ENCODE measurements at places on chromosomes 12 and 14. TPM values are rescaled to one million over a fixed set of nuclear protein-coding genes. Genes with fewer than 3 reads are reported as not detected.

GRCh38 chr14:89990218-89990617 is 34.5 kb downstream of the TDP1 start:
- peaks cover 35% of the 10 kb centered on the region for H3K36me3 ChIP-seq
- no peak overlapping the region for H3K27ac ChIP-seq
- no peaks in the 10 kb centered on the region for H3K4me1 ChIP-seq

Gene CDKL1
- total RNA-seq = 6.3 TPM

DNA sequence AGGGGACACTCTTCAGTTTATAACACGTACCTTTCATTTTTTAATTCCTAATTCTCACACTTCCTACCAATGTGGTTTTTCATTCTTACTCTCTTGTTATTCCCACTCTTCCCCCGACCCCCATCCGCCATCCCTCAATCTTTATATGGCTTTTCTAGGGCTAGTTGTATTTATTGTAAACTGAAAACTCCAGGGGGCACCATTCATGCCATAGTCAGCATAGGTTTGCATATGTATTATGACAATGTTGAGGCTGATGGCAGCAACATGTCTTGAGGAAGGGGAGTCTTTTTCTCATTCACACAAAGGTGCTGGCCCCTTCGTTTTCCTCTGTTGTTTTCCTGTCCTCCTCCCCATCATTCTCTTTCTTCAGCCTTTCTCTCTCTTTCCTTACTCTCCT is 27.7 kb upstream of the LTA4H start:
- H3K27me3 ChIP-seq = no peaks in the 10 kb centered on the region
- no peaks in the 10 kb centered on the region for H3K36me3 ChIP-seq
- H3K27ac ChIP-seq = peak overlapping the region; percentile 43
- H3K4me1 ChIP-seq = peaks cover 35% of the 10 kb centered on the region
- no peak for DNase-seq

- no peak overlapping the region for H3K4me3 ChIP-seq
- H3K36me3 ChIP-seq = no peaks in the 10 kb centered on the region
- no peak for DNase-seq
- H3K4me1 ChIP-seq = no peaks in the 10 kb centered on the region
These were observed 54.9 kb upstream of the CISTR start for GRCh38 chr12:53806721-53807120.

DNA sequence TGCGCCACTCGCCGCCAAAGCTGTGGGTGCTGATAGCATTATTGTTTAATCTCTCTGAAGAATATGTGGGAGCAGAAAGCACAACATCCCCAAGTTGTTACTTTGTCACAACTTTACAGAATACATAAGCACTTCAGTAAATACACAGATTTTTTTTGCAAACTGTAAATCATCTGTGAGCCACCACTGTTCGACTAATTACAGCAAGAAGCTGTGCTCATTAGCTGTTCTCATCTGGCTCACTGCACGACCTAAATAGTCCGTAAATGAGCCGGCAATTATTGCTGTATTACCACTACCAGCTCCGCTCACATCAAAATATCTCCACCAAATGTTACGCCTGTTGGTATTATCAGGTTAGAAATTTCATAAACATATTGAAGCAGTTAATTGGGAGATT is 228.9 kb upstream of the PRKD1 start:
- H3K4me1 ChIP-seq = no peaks in the 10 kb centered on the region
- H3K4me3 ChIP-seq = no peak overlapping the region
- no peak overlapping the region for H3K27ac ChIP-seq
- H3K27me3 ChIP-seq = no peaks in the 10 kb centered on the region
- no peaks in the 10 kb centered on the region for H3K36me3 ChIP-seq
- no peak for DNase-seq

Gene IL25
- not detected for total RNA-seq

DNA sequence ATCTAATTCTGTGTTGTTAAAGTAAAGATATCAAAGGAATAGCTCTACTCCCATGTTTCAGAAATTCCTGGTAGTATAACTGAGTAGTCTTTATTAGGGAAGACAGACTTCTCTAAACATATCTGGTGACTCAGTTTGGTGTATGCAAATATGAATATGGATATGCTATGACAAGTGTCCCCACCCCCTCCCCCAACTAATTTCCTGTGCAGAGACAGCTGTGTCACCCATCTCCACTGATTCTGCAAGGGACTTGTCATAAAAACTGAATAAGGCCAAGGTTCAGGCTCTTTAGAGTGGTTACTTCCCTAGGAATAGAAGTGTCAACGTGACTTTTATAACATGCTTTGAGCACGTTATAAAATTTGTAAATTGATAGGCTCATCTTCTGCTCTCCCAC is 429.1 kb downstream of the DAD1 start:
- H3K27me3 ChIP-seq = no peaks in the 10 kb centered on the region
- H3K36me3 ChIP-seq = no peaks in the 10 kb centered on the region
- no peaks in the 10 kb centered on the region for H3K4me1 ChIP-seq
- no peak overlapping the region for H3K27ac ChIP-seq

Gene DLK1
- total RNA-seq = not detected

Gene MYRFL
- not detected for total RNA-seq

- no peaks in the 10 kb centered on the region for H3K36me3 ChIP-seq
- DNase-seq = peak; percentile 81
- H3K4me1 ChIP-seq = peaks cover 10% of the 10 kb centered on the region
- H3K27me3 ChIP-seq = no peaks in the 10 kb centered on the region
- peak overlapping the region; percentile 27 for H3K27ac ChIP-seq
- H3K4me3 ChIP-seq = no peak overlapping the region
These were observed 22.3 kb downstream of the CKB start for GRCh38 chr14:103500148-103500990.

Gene OAS2
- 139 TPM for total RNA-seq

DNA sequence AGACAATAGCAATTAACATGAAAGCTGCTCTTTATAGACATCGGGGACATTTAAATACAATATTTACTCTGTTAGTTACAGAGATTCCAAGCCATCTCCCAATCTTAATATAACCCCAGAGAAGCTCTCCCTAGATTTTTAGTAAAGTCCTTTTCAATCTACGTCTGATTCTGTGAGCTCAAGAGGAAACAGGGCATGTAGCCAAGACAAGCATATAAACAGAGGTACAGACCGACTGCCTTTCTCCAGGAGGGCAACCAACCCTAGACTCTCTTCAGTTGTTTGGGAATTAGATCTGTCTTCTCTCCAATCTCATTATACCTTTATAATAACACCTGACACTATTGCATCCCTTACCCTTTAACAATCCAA is 57.4 kb downstream of the TMTC1 start:
- no peak overlapping the region for H3K27ac ChIP-seq
- H3K27me3 ChIP-seq = no peaks in the 10 kb centered on the region
- H3K4me3 ChIP-seq = no peak overlapping the region
- no peak for DNase-seq
- H3K4me1 ChIP-seq = no peaks in the 10 kb centered on the region

Gene KRT71
- total RNA-seq = not detected

GRCh38 chr12:58306266-58307000 is 365.1 kb downstream of the ATP23 start:
- no peaks in the 10 kb centered on the region for H3K36me3 ChIP-seq
- H3K4me3 ChIP-seq = no peak overlapping the region
- no peak overlapping the region for H3K27ac ChIP-seq
- DNase-seq = no peak
- no peaks in the 10 kb centered on the region for H3K4me1 ChIP-seq

DNA sequence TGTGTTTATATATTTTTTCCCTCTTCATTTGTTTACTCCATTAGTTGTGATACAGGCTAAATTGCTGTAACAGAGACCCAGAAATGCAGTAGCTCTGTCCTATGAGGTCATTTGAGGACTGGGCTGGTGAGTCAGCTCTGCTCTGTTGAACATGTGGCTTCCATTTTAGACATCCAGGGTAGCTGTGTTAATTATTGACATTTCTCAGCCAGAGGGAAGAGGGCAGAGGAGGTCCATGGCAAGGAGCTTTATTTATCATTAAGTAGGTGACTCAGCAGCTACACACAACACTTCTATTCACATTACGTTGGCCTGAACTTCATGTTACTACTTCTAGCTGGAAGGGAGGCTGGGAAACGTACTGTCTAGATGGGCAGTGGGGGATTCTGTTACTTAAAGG is 85.4 kb downstream of the PTCSC3 start:
- no peak for DNase-seq
- no peaks in the 10 kb centered on the region for H3K36me3 ChIP-seq
- H3K4me1 ChIP-seq = no peaks in the 10 kb centered on the region
- H3K27me3 ChIP-seq = peaks cover 12% of the 10 kb centered on the region
- H3K4me3 ChIP-seq = no peak overlapping the region

Gene EIF2S3B
- total RNA-seq = 0.63 TPM

DNA sequence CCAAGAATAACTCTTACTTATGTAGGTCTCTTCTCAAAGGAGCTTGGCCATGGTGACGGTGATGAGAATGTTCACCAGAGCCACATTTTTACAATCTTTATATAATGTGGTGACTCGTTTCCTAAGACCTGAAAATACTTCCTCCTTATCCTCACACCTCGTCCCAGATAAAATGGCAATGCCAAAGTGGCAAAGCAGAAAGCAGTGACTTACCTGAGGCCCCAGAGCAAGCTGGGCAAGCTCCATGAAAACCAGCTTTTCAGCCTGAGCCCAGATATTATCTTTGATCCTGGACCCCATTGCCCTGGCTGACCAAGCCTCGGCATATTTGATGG is 173.6 kb upstream of the PRMT8 start:
- no peak for DNase-seq
- no peaks in the 10 kb centered on the region for H3K36me3 ChIP-seq
- H3K4me1 ChIP-seq = no peaks in the 10 kb centered on the region
- no peak overlapping the region for H3K4me3 ChIP-seq

GRCh38 chr12:121253638-121254335 is 42.7 kb downstream of the CAMKK2 start:
- DNase-seq = no peak
- no peak overlapping the region for H3K27ac ChIP-seq
- peaks cover 21% of the 10 kb centered on the region for H3K36me3 ChIP-seq
- H3K4me3 ChIP-seq = no peak overlapping the region

DNA sequence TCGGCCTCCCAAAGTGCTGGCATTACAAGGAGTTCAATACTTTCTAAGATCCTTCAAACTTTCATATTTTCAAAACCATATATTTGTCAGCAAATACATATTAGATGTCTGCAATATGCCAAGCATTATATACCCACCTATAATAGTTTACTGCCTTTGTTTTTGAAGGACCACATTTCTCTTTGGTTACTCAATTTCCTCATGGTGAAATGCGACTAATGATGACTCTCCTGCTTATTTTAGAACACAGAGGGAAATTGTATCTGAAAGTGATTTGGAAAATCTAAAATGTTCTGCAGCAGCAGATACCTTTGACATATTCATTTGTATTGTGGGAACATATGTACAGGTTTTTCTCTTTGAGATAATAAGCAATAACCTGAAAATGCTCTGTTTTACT is 2.7 kb upstream of the CNTN1 start:
- H3K4me3 ChIP-seq = no peak overlapping the region
- no peaks in the 10 kb centered on the region for H3K36me3 ChIP-seq
- no peak for DNase-seq
- no peak overlapping the region for H3K27ac ChIP-seq

- H3K36me3 ChIP-seq = peaks cover 15% of the 10 kb centered on the region
- DNase-seq = no peak
- H3K4me1 ChIP-seq = peaks cover 6% of the 10 kb centered on the region
- no peak overlapping the region for H3K27ac ChIP-seq
- no peaks in the 10 kb centered on the region for H3K27me3 ChIP-seq
These were observed 21.0 kb downstream of the AKT1 start for GRCh38 chr14:104774453-104775072.

Gene MBD6
- total RNA-seq = 148 TPM

GRCh38 chr12:98439981-98440581 is 75.3 kb upstream of the TMPO start:
- peaks cover 73% of the 10 kb centered on the region for H3K27me3 ChIP-seq

- H3K4me1 ChIP-seq = no peaks in the 10 kb centered on the region
- H3K36me3 ChIP-seq = no peaks in the 10 kb centered on the region
- peaks cover 13% of the 10 kb centered on the region for H3K27me3 ChIP-seq
- H3K27ac ChIP-seq = no peak overlapping the region
These were observed 219.5 kb downstream of the TBX5 start for GRCh38 chr12:114186241-114187002.

Gene WDHD1
- 43.7 TPM for total RNA-seq

DNA sequence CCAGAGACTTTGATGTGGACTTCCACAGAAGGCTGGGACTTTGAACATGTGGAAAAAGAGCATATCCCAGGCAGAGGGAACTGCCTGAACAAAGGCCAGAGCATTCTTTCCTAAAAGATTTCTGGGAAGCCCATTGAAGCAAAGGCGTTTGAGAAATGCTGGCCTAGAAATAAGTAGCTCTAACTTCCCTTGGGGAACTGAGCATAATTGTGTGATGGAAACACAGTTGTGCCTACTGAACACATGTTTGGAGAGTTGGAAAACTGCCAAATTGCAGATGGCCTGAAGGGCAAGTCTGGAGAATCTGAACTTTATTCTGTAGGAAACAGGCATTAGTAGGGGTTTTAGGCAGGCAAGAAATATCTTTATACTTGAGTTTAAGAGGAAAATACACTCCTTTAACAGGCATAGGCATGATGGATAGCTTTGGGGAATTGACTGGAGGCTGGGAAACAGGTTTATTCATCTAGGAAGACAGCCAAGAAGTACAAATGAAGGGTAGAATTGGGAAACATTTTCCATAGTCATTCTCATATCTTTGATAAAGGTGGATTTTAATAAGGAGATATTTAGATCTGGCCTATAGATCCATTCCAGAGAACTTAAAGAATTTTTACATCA is 134.1 kb downstream of the TPH2 start:
- no peak overlapping the region for H3K27ac ChIP-seq
- no peaks in the 10 kb centered on the region for H3K27me3 ChIP-seq
- H3K36me3 ChIP-seq = peaks cover 3% of the 10 kb centered on the region
- no peak for DNase-seq
- no peaks in the 10 kb centered on the region for H3K4me1 ChIP-seq
- H3K4me3 ChIP-seq = no peak overlapping the region

DNA sequence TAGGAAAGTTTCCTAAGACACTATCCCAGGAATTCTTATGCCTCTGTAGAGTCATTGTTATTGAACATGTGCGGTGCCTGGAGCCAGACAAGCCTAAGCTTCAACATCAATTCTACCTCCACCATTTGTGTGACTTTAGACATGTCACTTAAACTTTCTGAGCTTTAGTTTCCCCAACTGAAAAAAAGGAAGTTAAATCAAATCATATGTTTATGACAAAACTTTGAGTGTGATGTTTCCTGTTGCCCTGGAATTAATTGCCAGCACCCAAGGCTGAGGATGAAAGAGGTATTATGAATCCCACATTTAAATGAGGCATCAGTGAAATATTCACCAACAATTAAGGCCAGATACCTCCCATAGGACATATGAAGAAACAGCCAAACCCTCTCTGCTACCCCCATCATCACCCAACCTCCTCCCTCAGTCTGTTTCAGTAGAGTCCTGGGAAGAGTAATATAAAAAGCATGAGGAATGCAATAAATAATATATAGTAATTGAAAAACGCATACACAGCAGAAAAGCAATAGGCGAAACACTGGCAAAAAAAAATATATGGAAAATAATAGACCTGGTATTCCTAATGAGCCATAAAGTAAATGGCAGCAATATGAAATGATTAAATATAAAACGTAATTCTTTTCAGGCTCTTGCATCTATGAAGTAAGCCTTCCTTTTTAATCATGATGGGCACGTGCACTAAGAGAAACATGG is 182.0 kb upstream of the DCN start:
- no peaks in the 10 kb centered on the region for H3K4me1 ChIP-seq
- H3K27me3 ChIP-seq = no peaks in the 10 kb centered on the region
- H3K4me3 ChIP-seq = no peak overlapping the region
- DNase-seq = no peak
- H3K27ac ChIP-seq = no peak overlapping the region
- no peaks in the 10 kb centered on the region for H3K36me3 ChIP-seq

Gene COL2A1
- not detected for total RNA-seq
